Fibroblast of upper back skin (primary cell): ENCODE measurements at places on chromosomes 7 and 10.

GRCh38 chr7:67788669-67789068 is 792.0 kb downstream of the TYW1 start:
- peak; percentile 49 for DNase-seq

GRCh38 chr10:124354411-124355382 is 64.0 kb downstream of the OAT start:
- peak; percentile 71 for DNase-seq

- DNase-seq: peak; percentile 94
Measured at GRCh38 chr7:2104107-2104710, 128.5 kb downstream of the MAD1L1 start.

GRCh38 chr10:99926925-99927720 is 82.6 kb downstream of the DNMBP start:
- DNase-seq: peak; percentile 83

DNA sequence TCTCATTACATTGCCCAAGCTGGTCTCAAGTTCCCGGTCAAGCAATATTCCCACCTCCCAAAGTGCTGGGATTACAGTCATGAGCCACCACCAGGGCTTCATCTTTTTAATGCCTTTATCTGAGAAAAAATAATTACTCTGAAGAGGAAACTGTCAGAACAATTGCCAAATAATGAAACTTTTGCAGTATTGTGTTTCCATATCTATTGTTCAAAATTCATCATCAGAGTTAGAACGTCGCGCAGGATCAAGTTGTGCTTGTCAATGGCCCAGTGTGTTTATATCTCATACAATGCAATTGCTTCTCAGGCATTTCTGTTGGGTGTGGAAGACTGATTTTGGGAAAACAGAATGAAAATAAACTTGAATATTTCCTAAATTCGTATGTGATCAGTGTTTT is 143.1 kb downstream of the ARID5B start:
- no peak for DNase-seq

DNA sequence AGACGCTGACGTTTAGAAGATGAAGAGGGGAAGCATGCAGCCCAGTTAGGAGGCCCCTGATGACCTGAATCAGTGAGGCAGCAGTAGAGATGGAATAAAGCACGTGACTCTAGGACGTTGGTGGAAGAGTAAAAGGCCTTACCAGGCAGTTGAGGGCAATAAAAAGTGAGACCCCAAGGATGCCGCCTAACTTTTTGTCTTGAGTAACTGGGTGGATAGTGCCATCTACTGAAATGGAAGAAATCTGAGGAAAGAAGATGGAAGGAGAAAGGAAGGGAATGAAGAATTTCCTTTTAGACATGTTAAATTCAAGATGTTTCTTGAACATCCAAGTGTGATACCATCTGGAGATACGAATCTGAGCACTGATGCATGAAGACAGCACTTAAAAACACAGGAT is 220.0 kb upstream of the LRRN3 start:
- no peak for DNase-seq

DNA sequence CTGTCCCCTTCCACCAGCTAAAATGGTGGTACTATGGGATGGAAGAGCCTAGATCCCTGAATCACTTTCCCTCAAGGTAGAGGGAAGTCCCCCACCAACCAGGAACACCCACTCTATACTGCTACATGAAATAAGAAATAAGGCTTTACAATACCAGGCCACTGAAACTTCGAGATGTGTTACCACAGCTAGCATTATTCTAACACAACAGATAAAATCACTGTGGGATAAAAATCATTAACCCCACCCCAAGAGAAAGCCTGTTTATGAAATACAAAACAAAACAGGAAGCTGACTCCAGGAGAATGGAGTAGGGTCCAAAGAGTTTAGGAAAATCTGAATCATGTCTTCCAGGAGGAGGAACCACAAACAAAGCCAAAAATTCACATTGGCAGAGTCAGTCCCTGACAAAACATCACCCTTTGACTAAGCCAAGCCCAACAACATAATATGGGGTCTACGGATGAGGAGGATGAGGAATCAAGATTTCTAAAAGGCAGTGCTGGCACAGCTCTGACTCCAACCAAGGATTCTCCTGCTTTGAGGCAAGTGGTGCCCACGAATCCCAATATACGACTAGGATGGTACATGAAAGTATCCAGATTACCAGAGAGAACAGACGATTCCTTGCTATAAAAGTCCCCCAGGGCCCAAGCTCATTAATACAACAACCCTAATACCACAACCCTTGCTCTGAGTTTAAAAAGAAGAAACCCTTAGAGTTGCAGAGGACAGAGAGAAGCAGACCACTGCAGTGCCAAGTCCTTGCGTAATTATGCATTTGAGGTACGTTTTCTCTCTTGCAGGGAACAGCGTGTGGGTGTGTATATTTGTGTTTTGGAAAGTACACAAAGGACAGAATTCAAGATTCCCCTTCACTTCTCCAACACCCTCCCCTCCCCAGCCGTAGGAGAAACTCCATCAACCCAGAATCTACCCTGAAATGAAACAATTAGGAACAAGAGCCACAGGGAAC is 23.7 kb downstream of the XPNPEP1 start:
- peak; percentile 38 for DNase-seq

DNA sequence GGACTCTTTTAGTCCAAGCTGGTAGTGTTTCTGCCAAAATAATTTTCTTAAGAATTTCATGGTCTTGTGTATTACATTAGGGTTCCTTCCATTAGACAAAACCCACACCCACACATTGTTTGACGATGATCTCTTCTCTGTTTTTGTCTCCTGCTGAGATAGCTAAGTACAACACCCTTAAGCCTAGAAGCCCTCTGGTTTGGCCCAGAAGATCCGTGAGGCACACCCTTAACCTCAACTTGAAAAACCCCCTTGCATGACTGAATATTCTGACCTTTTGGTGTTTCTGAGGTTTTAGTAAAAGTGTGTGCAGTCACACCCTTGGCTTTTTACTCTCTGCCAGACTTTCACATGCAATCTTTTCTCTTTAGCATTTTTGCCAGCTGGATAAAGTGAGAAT is 29.3 kb upstream of the ERCC6 start:
- peak; percentile 79 for DNase-seq

- peak; percentile 54 for DNase-seq
Measured at GRCh38 chr10:31158011-31158658, 126.5 kb upstream of the ZNF438 start.

DNA sequence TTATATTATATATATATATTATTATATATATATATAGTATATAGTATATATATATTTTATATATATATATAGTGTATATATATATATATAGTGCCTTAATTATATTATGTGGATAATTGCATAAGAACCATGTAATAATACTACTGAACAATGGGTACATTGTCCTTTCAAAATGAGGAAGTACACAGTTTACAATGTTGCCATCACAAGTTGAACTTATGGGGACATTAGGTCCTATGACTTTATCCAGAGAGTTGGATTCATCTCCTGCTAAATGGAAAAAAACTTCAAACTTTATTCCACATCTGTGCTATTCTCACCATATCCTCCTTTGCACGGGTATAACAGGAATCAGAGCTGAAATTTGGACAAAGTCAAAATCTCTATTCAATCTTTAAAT is 105.0 kb upstream of the AGR3 start:
- no peak for DNase-seq

- peak; percentile 14 for DNase-seq
Measured at GRCh38 chr10:326350-326749, 191.1 kb downstream of the ZMYND11 start.

DNA sequence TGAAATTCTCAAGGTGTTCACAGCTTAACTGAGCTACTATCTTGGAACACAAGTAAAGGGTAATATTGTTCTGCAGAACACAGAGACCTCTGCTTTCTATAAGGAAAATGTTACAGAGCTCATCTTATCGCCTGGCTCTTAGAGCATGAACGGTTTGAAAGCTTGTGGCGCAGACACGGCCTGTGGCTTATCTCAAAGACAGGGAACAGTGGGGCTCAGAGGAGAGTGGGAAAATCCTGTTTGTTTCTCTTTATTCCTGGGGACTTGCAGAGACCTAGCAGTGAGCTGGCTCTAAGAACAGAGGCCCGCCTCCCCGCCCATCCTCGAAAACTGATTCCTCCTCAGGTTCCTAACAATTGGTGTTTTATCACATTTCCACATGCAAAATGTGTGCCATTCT is 131.7 kb downstream of the EMX2 start:
- no peak for DNase-seq

GRCh38 chr7:4683884-4684565 is 1.9 kb downstream of the FOXK1 start:
- peak; percentile 33 for DNase-seq

- DNase-seq: no peak
Measured at GRCh38 chr10:11993834-11994468, 48.7 kb downstream of the UPF2 start.

DNA sequence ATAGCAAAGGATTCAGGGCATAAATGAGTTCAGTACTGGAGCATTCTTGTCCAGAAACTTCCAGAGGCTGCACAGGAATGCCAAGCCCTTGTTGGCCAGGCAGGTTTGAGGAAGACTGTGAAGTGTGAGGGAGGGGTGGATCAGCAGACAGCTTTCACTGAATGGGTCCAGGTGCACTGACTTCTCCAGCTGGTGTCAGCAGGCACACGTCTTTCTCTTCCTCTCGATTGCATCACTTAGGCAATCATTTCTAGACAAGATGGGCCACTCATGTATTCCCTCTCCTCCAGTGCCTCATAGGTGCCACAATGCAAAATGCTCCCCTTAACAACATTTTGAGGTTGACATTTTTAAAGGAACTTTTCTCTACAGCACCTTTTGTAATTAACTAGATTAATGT is 15.6 kb upstream of the PLEKHS1 start:
- peak; percentile 6 for DNase-seq

- DNase-seq: no peak
Measured at GRCh38 chr7:5662828-5663227, 118.6 kb downstream of the RNF216 start.

DNA sequence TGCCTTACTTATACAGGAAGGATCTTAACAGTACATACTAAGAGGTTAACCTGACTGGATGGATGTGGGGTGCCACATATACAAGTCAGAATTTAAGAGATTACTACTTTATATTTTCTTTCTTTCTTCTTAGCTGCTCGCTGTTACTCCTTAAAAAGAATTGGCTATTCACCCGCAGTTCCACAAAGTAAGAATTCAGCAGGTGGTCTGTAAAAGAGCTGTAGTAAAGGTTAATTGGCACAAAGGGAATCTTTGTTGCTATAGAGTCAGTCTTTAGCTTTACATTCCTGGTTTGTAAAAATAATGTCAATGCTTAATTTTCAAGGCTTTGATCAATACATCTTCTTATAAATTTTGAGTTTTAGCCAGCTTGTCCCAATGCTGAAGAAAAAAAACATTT is 43.2 kb downstream of the RALA start:
- DNase-seq: no peak

DNA sequence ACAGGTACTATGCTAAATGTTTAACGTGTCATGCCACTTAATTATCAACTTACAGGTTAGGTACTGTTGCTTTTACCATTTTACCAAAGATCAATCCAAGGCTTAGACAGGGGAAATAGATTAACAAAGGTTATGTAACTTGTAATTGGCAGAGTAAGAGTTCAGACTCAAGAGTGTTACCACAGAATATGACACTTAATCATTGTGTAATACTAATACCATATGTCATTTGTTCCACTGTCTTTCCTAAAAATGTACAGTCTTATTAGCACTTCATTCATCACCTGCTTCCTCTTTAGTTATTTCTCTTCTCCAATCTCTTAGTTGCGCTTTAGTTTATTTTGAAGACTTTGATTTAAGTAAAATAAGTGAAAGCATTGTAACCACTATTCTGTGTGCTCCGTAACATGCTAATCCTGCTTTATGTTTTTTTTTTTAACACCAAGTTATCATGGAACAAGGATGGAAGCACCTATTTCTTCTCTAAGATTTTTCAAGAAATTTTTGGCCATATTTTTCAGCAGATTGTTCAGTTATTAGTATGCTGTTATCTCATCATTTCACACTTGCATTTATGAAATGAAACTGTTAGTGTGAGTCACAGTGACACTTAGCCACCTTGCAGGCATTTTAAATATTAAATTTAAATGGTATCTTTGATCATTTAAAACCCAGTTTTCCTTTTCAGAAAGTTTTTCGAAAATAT is 197.3 kb downstream of the PHF14 start:
- DNase-seq: no peak

- DNase-seq: peak; percentile 14
Measured at GRCh38 chr10:15791816-15792524, 68.3 kb downstream of the MINDY3 start.

GRCh38 chr7:9945131-9945530 is 1028.5 kb upstream of the PHF14 start:
- DNase-seq: no peak

GRCh38 chr7:15073301-15073700 is 170.8 kb upstream of the DGKB start:
- DNase-seq: no peak

DNA sequence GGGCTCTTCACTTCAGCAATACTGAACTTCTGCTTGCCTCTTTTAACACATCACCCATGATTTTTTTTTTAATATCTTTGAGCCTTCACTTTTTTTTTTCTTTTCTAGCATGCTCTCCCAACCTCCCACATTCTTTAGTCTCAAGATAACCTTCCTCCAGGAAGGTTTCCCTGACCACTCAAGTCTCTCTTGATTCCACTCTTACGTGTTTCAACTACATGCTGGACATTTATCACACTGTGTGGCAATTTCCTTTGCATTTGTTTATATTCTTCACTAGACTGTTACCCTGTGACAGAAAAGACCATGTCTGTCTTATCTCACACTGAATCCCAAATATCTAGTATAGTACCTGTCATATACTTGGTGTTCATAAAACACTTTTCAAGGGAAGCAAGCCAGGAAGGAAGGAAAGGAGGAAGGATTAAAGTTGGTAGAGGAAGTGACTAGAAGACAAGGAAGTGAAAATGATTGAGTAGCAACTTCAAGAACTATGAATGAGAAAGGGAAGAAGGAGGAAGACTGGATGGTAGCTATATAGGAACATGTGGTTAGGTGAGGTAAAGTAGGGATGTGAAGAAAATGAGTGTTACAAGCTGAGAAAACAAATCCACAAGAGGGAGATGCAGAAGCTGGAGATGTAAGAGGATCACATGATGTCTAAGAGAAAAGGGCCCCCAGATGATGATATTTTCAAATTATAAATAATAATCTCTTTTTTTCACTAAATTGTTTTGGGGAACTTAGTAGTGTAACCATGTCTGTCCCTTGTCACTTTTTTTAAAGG is 40.4 kb downstream of the IFIT5 start:
- DNase-seq: no peak

DNA sequence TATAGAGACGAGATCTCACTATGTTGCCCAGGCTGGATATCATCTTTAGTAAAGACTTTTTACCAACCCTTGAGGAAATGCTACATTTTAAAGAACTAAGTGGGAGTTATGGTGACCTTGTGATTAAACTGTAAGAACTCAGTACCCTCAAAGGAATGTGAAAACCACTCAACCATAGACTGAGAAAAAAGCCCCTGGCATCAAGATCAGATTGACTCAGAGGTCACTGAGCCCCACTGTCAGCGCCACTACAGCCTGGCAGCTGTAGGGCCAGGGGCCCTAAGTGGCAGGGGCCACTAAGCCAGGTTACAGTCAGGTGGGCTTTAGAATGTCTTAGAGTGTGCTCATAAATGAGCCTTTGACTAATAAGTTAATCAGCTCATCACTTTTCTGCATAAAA is 55.9 kb downstream of the APBB1IP start:
- no peak for DNase-seq

GRCh38 chr10:80518143-80518806 is 19.4 kb upstream of the SH2D4B start:
- no peak for DNase-seq
